Frontal cortex (tissue), 4 donors: ENCODE measurements at places on chromosomes 3 and 15. TPM values are rescaled to one million over a fixed set of nuclear protein-coding genes. Genes with fewer than 3 reads are reported as not detected.

The PSTPIP1 gene
- total RNA-seq = 0.41 TPM

The CCR9 gene
- 0.41 TPM for total RNA-seq

The MAGEF1 gene
- total RNA-seq = 46.9 TPM

The GUCA1C gene
- not detected for total RNA-seq

The KY gene
- 0.41 TPM for total RNA-seq

The CNOT10 gene
- total RNA-seq = 47.7 TPM

The INSYN1 gene
- total RNA-seq = 26.1 TPM

- no peak for DNase-seq
Observed at GRCh38 chr3:71659864-71660591, 65.2 kb downstream of the EIF4E3 start.

- no peak for DNase-seq
Observed at GRCh38 chr3:117304681-117305080, 595.1 kb downstream of the TUSC7 start.

DNA sequence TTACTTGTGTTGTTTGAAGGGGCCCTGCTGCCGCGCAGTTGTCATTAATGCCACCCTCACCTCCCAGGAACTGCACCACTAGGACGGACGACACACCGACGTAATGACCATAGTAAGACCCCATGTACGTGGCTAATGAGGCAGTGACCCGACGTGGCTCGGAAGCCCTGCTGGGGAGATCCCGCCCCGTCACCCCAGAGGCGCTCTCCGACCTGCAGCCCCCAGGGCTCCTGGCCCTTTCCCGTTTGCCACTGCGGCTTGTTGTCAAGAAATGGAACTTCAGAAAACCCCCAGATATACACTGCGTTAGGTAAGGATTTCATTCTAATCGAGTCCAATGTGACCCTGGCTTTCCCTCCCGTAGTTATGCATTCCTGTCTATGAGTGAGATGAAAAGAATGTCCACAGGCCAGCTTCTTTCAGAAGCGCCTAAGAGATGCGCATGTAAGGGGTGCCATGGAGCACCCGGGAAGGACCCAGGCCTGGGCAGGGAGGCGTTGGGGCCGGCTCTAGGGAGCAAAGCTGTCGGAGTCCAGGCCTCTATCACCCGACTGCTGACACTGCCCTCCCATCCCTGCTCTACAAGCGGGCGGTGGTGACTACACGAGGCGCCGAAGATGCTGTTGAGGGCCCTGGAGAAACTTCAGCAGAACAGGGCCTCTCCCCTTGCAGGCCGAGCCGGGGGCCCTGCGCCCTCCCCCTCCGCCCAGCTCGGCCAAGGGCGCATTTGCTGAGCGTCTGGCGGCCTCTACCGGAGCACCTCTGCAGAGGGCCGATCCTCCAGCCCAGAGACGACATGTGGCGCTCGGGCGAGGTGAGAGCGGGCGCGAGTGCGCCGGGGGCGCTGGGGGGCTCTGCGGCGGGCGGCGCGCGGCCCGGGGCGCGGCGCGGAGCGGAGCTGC, at the start of gene GABRA5:
TSS of gene GABRA5 (plus strand) at position 765 of the 902 bp plus-strand sequence. CDS start 2,187 bp downstream, outside the sequence.
- no peak for DNase-seq

DNA sequence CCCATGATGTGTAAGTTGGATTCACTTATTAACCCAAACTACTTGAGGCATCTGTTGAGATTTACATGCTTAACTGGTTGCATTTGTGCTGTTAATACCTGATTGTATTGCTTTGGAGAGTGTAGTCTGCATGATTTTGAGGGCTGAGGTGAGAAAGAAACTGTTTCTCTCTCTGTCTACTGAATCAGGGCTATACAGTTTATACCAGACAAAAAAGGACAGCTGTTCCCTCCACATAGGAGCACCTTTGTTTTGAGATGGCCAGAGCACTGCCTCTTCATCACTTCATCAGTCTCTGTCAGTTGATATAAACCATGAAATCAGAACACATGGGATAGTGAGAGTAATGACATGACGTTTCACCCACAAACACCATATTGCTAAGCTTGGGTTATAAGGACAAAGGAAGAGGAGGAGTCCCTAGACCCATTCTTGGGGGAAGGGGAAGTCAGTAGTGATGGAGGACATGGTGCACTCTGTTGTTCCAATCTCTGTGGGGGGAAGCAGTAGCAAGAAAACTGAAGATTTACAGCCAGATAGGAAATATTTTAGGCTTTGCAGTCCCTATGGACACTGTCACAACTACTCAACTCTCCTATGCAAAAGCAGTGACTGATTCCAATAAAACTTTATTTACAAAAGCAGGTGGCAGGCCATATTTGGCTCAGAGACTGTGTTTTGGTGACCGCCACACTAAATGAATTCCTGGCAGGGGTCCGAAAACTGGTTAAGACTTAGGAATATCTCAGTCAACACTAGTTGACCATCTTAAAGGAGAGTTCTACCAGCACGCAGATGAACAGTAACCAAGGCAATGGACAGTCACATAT, 123.9 kb upstream of the NR2E3 start:
- DNase-seq = no peak

DNA sequence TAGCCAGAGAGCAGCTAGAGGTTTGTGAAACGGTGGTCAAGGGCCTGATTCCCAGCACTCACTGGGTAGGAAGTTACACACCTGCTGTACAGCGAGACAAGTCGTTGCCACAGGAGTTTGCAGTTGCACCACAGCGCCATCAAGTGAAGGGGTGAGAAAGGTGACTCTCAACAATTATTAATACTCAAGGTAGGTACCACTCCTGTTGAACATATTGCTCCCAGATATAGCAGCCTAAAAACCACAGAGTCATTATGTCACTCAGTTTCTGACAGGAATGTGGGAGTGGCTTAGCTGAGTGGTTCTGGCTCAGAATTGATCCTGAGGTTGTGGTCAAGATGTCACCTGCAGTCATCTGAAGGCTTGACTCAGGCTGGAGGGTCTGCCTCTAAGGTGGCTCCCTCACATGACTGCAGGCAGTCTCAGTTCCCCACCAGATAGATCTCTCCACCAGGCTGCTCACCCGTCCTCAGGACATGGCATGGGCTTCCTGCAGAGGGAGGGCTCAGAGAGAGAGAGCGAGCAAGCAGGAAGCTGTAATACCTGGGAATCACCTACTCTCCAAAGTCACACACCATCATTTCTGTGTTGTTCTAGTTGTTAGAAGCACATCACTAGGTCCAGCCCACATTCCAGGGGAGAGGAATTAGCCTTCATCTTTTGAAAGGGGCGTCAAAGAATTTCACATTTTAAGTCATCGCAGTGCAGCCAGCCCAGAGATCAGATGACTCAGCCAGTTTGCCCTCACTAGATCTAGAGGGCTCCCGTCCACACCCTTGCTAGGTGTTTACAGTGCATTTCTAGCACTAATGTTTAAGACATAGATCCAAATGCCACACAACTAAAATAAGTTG, 17.0 kb upstream of the ANO10 start:
- DNase-seq = no peak

DNA sequence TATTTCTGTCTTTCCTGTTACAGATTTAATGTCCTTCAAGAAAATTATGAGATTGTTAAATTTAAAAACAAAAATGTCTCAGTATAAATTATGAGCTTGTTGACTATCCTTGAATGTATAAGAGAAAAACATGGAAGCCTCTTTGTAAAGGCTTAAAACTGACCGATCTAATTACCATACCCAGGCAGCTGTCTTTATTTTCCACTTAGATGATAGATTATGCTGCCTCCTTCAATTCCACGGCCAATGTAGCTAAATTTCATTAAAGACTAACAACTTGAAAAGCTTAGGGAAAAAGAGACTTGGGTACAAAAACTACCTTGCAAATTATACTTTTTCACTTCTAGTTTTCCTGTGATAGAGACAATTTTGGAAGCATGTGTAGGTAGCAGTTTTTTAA, 88.3 kb downstream of the ATP10A start:
- DNase-seq = no peak

DNA sequence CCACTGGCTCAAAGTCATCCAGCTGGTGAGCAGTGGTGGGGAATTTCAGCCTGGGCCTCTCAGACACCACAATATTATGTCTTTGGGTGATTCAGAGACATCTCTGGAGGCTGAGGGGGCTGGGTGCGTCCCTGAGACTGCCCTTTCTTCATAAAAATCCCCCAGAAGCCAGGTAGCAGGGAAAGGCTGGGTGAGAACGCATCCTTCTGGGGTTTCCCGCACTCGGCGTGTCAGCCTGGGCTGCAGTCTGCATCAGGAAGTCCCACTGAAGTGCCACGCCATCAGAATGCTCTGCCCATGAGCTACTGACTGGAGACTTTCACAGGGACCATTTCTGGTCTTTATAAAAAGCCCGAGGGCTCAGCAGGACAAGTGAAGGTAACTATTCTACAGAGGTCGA, 148.8 kb upstream of the SLC6A11 start:
- DNase-seq = no peak

DNA sequence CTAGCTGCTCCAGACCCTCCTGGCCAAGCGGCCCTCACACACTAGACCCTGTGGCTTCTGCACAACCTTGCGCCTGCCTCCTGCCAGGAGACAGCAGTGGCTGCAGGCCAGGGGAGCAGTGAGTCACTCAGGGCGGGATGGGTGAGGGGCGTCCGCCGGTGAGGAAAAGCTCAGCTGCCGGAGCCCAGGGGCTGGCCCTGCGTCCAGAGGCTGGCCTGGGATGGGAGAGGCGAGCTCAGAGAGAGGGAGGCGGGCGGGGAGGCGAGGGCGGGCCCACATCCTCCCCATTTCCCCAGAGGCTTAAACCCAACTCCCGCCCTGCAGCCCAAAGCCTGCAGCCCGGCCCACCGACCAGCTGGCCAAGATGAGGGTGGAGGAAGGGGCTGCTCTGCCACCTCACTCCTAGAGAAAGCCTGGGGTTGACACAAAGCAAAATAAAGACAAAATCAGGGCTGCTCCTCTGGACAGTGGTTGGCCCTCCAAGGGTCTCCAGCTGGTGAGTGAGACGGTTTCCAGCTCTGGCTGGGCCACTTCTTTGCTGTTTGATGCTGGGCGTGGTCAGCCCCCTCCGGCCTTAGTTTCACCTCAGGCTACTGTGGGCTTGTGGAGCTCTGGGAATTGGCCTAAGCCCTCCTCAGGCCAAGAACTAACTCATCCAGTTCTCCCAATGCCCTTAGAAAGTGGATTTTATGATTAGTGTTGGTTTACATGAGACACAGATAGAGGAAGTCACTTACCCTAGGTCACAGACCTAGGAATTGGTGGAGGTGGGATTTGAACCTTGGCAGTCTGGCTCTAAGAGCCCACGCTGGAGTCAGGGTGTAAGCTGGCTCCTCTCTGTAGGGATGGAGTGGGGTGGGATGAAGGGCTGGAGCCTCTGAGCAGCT, 50.6 kb downstream of the IQSEC1 start:
- DNase-seq = no peak

DNA sequence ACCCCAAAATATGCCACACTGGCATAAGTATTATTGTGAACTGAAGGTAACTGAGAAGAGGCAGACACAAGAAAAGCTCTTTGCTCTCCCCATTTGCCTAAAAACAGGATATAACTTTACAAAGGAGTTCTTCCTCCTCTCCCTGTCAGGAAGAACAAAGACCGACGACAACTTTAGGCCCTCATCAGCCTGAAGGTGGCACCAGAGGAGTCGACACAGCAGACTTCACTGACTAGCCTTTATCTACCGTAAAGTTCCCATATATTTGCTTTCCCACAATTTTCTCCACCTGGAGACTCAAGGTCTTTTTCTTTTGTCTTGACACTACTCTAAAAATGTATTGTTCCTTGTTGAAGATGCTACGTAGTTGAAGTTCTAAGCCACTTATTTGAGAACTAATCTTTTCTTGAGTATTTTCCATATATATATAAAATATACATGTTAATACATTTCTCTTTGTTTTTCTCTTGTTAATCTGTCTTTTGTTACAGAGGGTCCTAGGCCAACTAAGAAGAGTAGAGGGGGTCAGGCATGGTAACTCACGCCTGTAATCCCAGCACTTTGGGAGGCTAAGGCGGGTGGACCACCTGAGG, 16.2 kb upstream of the XIRP1 start:
- peak; percentile 58 for DNase-seq

- DNase-seq = no peak
Observed at GRCh38 chr15:64105113-64105704, 9.4 kb downstream of the SNX1 start.

- no peak for DNase-seq
Observed at GRCh38 chr3:142596726-142597088, 514 bp downstream of the PLS1 start.

DNA sequence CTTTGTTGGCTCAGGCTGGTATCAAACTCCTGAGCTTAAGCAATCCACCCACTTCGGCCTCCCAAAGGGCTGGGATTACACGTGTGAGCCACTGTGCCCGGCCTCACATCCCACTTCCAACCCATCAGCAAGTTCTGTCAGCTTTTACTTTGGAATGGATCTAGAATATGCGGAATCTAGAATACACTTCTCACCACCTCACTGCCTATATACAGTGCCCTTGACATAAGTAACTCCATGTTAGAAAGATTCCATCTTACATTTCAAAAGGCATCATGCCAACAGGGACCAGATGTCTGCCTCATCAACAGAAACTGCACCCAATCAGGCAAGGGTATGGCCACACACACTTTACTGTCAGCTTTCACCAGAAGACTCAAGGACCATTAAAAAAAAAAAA, 9.9 kb upstream of the RBSN start:
- no peak for DNase-seq

GRCh38 chr3:59660376-59660775, 610.6 kb upstream of the CFAP20DC start:
- no peak for DNase-seq

DNA sequence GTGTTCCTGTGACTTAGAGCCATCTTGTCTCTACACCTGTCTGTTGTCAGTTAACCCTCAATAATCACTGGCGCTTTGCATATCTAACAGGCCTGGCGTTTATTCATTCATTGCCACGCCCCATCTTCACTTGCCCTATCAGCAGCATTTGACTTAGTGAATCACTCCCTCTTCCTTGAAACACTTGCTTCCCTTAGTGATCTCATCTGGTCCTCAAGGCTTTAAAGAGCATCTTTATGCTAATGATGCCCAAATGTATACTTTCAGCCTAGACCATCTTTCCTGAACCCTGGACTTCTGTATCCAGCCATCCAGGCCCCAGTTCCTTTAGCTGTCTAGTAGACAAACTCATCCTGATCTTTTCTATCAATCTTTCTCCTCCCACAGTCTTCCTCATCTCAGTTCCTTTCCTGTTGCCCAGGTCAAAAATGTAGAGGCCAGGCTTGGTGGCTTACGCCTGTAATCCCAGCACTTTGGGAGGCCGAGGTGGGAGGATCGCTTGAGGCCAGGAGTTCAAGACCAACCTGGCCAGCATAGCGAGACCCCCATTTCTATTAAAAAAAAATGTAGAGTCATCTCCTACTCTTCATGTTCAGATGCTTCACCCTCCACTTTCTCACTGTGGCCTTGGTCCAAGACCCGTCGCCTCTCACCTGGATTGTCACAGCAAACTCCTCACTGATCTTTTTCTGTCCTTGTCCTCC, 1.4 kb upstream of the IGDCC4 start:
- DNase-seq = no peak

- no peak for DNase-seq
Observed at GRCh38 chr3:128518587-128519490, 25.8 kb upstream of the GATA2 start.
